ENCODE measurements at places on chromosomes 6 and 20.

DNA sequence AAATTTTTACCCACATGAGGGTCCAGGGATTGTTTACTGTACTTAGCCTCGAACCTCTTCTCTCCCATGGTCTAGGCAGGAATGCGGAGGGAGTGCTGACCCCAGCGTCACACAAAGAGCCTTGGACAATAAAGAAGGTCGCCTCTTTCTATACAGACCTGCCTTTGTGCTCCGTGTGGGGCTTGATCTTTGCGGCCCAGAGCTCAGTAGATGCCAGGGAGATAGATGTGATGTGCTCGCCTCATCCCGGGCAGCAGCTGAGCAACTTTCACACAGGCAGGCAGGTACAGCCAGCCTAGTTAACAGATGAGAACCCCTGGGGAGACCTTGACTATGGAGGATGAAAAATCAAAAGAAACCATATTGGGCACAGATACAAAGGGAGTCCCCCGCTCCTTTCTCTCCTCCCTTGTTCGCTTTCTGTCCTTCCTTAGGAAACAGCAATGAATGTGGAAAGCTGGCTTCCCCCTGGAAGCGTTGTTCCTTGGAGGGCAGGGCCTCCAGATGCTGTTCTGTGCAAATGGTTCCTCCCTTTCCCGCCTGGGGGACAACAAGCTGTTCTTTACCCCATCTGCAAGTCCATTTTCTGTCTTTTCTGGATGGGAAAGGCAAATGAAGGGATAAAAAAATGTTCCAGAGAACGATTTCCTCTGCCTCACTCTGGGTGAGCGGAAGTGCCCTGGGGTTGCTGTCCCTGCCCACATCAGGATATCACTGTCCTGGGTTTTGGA, 128.3 kb downstream of the OLIG3 start:
- no peak for DNase-seq

- DNase-seq, result no peak
Observed at GRCh38 chr6:27812805-27813492, 99.2 kb downstream of the OR2B2 start.

DNA sequence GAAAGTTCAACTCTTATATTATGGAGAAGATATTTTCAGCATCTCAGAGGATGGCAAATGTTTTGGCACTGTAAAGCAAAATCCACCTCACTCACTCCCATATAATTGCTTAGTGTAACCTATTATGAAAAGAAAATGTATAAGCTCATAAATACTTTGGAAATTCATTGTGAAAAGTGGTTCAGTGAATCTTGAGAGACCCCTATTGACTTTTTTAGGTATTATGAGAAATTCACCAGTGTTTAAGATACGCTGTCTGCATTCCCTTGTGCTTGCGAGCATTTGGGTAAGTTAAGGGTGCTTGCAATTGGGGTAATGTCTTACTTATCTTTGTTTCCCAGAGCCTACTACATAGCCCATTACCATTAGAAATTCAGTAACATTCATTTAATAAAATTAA, 66.3 kb upstream of the BMP5 start:
- DNase-seq, result no peak

DNA sequence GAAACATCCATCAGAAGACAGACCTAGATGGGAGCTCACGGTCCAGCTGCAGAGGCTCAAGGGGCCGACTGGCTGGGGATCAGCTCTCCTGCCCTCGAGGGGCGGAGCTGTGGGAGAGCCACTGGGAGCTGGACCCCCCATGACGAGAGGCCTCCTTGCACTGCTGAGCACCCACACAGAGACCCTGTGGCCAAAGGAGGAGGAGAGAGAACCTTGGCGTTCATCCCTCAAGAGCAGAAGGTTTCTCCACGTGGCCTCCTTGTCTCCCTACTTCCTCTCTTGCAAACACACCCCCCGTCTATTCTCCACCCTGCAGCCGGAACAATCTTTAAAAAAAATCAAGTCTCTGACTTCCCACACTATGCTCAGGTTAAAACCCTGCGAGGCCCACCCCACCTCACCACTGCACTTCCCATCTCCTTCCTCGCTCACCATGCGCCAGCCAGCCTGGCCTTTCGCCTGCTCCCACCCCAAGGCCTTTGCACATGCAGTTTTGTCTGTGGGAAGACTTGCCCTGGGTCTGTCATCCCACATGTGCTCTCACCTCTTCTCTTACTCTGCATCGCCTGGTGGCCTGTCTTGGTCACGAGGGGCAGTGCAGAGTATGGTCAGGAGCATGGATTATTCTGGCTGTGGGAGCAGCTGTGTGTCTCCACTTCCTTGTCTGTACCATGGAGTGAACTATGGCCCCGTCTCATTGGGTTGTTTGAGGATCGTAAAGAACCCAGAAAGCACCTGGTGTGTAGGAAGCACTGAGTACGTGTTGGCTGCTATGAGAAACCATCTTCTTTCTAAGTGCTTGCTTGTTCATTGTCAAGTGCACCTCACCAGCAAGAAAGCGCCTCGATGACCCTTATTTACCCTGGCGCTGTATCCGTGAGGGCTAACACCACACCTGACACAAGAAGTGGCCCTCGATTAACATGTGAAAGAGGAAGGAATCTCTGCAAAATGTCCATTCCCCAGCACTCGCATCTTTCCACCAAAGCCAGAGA, 32.9 kb downstream of the PMEPA1 start:
- no peak for DNase-seq

DNA sequence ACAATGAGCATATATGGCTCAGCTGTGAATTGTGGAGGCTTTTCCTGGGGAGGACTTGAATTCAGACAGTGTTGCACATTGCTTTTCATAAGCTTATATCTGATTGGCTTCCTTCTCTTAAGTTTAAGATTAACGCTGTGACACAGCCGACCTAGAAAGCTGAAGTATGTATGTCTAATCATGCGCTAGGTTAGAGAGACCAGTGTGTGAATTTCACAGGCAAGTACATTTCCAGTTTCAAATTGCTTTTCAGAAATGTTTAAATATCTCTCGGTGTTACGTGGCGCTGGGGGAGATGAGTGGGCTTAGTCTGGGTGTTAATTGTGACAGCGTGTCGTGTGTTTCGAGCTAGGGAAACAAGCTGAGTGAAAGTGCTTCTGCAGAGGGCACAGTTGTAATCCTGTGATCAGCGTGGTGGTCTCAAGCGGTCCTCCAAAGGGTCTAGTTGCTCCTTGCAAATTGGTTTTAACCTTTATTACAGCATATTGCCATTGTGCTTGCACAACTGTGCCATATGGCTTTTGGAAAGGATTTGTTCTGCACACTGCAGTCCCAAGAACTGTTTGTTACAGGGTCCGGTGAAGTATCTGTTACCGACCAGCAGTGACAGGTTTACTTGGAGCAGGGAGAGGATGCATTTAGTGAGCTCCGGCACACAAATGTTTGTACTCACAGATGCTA, 166.6 kb downstream of the SASH1 start:
- no peak for DNase-seq

- no peak for DNase-seq
Observed at GRCh38 chr20:59253779-59254319, 46.6 kb upstream of the EDN3 start.

GRCh38 chr20:52179331-52180179, 12.0 kb downstream of the ZFP64 start:
- DNase-seq, result no peak

DNA sequence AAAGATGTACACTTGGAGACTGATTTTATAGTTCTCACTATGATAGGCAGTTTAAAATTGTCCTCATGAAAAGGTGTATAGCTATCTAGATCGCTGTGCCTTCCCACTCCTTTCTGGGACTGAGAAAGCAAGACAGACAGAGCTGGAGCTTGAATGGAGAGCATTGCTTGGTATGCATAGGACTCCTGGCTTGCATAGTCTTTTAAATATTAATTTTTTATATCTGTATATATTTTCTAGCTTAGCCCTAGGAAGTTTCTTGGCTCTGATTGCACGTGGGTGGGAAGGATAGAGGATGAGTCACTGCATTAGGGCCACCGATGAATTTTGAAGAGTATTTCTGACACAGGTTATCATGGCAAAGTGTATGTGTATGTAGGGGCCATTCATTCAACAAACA, 150.0 kb upstream of the SPACA1 start:
- no peak for DNase-seq

DNA sequence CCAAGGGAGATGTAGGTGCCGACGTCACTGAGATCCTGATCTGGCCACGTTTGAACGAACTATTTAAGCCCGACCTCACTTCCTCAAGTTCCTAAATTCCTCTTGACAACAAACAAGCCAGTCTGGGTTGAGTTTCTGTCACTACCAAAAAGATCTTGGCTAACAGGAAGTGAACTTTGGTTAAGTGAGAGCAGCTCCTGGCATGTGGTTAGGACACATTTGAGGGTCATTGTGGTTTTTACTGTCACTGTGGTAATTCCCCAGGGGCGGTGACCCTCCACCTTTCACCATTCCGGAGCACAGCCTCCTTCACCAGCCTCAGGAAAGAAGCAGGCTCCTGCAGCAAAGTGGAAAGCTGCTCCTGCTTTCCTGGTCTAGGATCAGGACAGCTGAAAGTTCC, 43.1 kb upstream of the ZNF831 start:
- DNase-seq, result no peak

- DNase-seq, result no peak
Observed at GRCh38 chr20:34322267-34323105, 19.3 kb upstream of the AHCY start.

DNA sequence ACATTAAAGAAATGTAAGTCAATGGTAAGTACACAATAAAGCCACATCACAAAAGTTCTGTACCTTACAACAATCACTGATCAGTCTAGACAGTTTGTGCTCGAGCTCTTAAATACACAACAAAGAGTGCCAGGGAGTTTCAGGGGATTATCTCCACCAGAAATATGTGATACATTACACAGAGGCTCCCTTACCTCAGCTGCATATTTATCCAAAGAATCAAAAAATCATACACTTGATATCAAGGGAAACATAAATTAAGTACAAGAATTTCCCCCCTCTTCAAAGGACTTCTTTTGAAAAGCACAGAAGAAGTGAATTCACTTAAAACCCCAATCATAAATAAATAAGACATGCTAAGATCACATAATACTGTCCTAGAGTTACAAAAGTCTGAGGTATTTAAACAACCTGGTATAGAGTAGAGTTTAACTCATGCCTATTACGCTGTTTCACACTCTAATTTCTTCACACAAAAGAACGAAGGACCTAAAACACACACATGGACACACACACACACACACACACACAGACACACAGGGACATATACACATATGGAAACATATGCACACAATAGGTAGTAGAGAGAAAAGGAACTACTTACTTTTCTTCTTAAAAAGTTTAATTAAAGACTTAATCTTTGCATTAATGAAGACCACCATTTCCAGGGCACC, 528 bp downstream of the NHSL1 start:
- DNase-seq, result no peak

DNA sequence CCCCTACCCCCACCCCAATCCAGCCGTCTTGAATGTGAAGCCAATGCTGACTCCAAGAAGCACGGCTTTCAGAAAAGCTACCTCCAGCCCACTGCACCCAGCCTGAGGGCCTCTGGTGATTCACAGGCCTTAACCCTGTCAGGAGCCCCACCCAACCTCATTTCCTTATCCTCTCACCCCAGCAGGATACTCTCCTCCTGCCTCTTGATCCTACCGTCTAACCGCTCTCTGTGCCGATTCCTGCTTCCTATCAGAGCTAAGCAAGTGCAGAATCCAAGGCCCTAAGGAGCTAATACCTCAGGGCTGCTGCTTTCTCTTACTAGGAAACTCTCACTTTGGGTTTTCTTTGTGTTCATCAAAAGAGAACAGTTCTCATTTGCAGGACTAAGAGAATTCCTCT, 47.2 kb downstream of the TRERF1 start:
- DNase-seq, result no peak

DNA sequence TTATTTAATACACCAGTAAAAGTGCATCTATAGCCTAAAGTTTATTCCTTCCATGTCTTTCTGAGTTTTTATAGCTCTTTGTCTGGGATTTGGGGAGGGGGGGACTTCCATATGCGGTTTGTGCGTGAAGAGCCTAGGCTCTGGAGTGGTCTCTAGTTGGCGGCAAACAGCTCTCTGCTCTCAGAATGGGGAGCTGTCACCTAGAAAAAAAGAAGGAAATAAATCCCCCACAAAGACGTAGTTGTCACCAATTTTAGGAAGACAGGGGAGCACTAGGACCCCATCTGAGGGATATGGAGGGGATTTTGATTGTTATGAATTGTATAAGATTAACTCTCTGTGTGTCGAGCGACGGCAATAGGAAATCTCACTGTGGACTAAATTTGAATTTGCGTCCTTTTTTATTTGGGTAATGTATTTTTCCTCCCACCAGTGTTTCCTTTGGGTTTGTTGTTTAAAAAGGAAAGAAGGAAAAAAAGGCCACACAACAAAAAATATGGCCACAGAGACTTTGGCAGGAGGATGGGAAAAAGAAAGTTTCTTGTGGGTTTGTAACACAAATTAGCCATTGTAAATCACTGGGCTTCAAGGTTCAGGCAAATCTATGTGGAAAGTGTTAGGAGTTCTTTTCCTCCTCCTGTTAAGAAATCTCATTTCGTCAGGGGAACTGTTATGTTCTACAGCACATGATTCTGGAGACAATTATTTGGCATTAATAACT, 7.4 kb downstream of the POU3F2 start:
- no peak for DNase-seq

DNA sequence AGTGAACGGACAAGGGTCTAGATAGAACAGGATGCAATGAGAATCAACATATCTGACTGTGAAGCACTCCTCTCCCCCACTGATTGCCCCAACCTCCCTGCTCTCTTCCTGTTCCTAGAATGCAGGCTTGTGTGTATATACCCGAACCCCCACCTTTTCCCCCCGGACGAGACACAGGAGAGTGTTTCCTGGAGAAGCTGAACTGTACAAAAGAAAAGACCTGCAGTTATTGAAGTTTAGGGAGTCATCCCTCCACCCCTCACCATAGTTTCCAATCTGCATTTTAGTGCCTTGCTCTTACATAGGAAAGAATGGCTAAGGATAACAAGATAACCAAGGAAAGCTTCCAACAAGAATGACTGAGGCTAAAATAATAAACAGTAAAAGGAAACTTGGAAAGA, 55.5 kb upstream of the PDE10A start:
- no peak for DNase-seq

- DNase-seq, result no peak
Observed at GRCh38 chr6:29797135-29797534, 30.5 kb upstream of the HLA-G start.

GRCh38 chr6:143607974-143608373, 69.8 kb upstream of the PHACTR2 start:
- peak; percentile 29 for DNase-seq

GRCh38 chr20:32674362-32674789, 635 bp upstream of the C20orf203 start:
- no peak for DNase-seq

DNA sequence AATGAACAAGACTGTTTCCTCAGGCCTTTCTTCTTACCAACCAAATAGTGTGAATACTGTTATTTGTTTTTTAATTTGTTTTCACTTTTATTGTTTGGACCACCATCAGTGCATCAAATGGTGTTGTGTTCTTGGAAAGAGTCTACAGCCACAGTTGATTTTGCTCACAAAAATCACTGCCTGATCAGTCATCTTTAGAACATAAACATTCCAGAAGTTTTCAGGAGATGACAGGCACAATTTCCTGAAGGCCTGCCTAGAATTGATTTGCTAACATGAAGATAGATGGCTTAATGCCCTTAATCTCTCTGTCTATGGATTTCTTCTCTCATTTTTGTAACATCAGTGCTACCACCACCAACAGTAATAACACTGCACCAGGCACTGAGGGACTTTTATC, 13.5 kb downstream of the IL22RA2 start:
- DNase-seq, result no peak

Measured in posterior cingulate gyrus (tissue), 11 donors.